ENCODE measurements at places on chromosomes 12 and 14.

GRCh38 chr12:52601671-52602070 lies 408 bp upstream of the KRT72 start:
- no peak for DNase-seq

GRCh38 chr14:33040372-33041140 lies 101.9 kb downstream of the NPAS3 start:
- no peak for DNase-seq

DNA sequence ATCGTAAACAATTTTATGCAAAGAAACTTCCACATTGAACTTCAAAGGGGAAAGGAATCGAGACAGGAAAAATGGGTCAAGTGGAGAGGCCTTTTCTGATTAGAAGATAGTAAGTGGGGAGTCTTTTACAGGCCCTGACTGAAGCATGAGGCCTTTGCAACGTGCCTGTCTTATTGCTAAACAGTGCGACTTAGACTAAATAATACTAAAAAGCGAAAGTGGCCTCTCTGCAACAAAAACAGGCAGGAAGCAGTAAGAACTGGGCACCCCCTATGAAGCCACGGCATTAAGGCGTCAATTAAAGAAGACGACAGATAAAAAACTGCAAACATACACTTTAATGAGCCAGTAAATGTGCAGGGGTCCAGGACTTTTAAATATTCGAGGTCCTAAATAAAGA lies 283.4 kb upstream of the GRIP1 start:
- no peak for DNase-seq

DNA sequence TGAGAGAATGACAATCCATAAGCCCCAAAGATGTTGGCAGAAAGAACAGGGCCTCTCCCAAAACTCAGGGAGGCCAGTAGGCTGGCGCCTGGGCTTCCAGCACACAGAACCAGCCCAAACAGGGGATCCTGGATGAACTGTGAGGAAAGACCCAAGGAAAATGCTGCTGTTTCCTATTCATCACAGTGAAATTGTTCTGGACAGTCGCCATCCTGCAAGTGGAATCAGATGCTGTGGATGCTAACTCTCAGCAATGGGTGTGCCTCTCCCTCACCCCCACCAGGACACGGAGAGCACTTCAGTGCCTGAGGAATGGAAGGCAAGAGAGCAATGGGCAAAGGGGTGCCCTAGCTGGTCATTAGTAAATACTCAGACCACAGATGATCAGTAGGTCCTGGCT lies 80.8 kb downstream of the ANO2 start:
- DNase-seq, result no peak

- no peak for DNase-seq
Observed at GRCh38 chr14:22429546-22430294, 159.3 kb downstream of the DAD1 start.

- no peak for DNase-seq
Observed at GRCh38 chr12:52320784-52321400, at the start of gene KRT83. KRT83 (minus strand) TSS chr12:52321398; CDS start chr12:52321335, 63 bp downstream.

DNA sequence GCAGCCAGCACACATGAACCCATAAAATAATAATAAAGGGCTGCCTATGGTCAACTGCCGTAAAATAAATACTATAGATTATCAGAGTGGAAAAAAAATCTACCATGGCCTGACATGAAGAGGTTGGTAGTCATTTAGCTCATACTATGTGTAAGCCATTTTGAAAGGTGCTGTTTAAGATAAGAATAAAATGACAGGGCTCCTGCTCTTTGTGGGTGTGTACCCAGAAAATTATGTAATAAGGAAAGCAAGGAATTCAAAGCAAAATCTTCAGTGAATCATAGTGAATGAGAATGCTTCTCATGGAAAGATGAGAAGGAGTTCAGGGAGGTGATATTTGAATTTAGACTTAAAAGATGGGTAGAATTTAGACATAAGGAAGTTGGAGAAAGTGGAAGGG lies 42.9 kb upstream of the PPM1H start:
- DNase-seq, result no peak

GRCh38 chr12:69894800-69895383 lies 69.9 kb downstream of the MYRFL start:
- DNase-seq, result no peak

DNA sequence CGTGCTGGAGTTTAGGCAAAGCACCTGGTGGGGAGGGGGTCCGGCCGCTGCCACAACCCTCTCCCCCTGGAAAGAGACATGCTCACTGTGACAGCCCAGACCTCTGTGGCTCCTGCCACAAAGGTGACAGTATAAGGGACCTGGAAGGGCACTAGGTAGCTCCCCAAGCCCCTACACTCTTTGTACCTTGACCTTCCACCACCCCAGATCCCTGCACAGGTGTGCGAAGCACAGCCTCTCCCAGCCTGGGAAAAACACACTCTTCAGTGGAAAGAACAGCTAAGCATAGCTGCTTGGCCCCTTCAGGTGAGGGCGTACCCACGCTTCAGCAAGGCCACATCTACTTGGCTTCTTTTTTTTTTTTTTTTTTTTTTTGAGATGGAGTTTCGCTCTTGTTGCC lies 4.9 kb upstream of the PLA2G1B start:
- no peak for DNase-seq

- no peak for DNase-seq
Observed at GRCh38 chr14:89707086-89707485, 247.4 kb downstream of the EFCAB11 start.

GRCh38 chr14:99038431-99038820 lies 233.6 kb downstream of the BCL11B start:
- no peak for DNase-seq

- DNase-seq, result no peak
Observed at GRCh38 chr14:99286761-99287160, 14.8 kb upstream of the BCL11B start.

- no peak for DNase-seq
Observed at GRCh38 chr12:94219622-94220302, 71.4 kb downstream of the PLXNC1 start.

- DNase-seq, result no peak
Observed at GRCh38 chr14:77044783-77045237, 16.3 kb upstream of the IRF2BPL start.

GRCh38 chr14:78857974-78858373 lies 687.8 kb downstream of the NRXN3 start:
- DNase-seq, result no peak

DNA sequence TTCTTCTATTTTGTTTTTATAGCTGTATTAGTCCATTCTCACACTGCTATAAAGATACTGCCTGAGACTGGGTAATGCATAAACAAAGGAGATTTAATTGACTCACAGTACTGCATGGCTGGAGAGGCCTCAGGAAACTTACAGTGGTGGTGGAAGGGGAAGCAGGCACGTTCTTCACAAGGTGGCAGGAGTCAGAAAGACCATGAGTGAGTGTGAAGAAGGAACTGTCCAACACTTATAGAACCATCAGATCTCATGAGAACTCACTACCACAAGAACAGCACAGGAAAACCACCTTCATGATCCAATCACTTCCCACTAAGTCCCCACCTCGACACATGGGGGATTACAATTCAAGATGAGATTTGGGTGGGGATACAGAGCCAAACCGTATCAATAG lies 42.3 kb downstream of the ARMH4 start:
- no peak for DNase-seq

DNA sequence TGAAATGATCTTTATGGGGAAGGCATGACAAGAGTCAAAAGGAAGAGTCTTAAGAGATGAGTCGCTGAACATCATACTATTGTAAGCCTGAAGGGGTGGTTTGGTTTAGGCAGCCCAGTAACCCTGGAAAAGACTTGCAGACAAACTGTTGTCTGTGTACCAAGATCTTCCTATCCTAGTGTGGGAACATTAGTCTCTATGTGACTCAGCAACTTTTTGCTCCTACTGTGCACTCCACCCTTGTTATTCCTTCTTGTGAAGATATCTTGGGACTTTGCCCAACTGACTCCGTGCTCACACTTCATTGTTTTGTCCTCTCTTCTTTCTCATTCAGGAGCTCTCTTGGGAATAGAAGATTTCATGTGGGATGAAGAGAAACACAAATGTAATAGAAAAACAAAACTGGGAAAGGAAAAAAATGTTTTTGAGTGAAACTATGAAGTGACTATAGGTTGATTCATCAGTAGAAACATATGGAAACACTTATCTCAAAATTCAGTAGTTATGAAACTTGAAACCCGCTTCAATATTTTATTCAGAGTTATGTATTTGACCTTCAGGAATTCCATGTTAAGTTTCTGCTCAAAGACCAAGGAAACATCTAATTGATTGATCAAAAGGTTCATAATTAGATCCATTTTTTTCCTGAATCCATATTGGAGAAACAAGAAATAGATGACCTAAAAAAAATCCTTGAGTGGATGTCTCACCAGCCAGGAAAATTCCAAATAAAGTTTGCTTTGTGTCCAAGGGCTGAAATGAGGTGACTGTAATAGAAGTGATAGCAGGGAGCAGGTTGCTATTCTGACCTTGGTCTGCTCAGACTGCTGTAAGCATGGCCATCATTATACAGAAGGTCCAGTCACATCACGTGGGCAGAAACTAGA lies 67.2 kb downstream of the BTG1 start:
- DNase-seq, result no peak

DNA sequence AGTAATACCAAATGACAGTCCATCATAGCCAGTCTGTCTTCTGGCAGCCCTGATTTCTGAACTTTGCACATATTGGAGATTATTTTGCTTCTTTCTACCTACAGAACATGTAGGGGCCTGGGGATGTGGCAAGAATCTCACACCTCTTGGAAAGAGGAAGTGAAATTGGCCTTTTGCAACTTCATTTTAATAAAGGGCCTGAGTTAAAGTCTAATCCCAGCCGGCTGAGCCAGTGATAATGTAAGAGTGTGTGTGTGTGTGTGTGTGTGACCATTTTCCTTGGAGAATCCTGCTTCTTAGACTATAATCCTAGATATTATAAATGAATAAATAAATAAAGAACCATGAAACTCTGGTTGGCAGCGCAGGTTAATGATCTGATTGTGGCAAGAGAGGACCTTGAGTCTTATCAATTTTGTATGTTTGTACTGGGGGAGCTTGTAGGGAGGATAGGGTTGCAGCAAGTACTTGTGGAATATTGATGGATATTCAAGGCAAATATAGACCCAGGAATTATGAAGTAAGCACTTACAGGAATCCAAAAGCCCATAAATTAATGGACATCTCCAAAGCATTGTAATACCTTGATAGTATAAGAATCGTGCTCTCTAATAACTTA lies 233.2 kb upstream of the AMIGO2 start:
- DNase-seq, result no peak

GRCh38 chr12:6735448-6736191 lies 11.8 kb downstream of the COPS7A start:
- DNase-seq, result peak; percentile 49

DNA sequence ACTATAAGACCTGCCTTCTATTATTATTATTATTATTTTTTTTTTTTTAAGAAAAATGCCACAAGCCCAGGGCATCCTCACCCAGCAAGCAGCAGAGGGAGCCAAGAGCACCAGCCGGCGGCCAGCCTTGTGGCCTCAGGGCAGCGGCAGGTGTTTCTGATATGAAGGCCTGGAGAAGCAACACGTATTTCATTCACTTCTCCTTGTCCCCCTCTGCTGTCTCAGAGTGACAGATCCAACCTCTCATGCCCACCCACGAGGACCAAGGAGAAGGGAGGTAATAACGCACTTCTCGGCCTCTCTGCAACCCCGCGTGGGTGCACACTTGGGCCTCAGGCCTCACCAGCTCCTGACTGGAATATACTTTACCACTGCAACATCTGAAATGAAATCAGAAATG lies 25.4 kb downstream of the CDC42BPB start:
- DNase-seq, result no peak

DNA sequence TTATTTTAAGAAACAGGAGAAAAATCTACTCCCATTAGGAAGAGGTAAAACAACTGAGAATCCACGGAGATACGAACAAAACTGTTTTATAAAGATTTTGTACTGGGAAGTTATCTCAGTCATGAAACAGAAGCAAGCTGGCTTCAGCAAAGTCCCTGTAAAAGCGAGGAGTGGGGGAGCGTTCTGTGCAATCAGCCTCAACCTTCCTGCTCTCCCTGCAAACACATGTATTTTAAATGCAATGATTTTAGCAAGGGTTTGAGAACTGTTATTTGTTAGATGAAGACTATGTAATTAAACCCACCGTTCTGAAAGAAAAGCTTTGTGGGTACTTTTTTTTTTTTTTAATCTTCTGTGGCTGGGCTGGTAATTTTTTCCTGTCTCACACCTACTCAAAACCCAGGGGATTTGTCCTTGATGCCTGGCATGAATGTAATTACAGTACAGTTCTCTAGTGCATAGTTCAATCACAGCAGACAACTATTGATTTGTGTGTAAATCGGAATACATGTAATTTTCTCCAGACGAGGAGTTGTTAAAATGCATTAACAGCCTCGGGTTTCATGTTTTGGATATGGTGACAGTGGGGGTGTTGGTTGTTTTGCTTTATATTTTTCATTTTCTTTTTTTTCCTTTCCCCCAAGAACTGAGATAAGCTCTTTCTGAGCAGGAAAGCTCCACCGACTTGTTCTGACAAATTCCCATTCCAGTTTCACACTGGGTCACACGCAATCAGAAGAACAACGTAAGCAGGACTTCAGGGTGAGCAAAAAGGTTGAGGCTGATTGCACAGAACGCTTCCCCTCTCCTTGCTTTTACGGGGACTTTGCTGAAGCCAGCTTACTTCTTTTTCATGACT lies 153.6 kb downstream of the PHLDA1 start:
- DNase-seq, result no peak

DNA sequence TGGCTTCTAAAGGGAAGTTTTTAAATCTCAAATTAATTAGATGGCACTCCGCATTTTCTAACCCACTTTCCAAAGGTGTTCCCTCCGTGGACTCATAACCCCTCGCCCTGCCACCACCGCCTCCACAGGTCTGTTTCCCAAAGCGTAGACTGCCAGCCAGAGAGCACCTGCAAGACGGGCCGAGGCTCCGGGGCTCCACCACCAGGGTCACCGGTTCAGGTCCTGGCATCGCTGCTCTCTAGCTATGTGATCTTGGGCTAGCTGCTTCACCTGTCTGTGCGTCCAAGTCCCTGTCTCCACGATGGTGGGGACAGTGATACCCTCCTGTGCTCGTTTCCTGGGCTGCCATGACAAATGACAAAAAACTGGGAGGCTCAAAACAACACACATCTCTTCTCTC lies 11.5 kb downstream of the RIMBP2 start:
- no peak for DNase-seq

- DNase-seq, result no peak
Observed at GRCh38 chr12:57898308-57898970, 42.9 kb upstream of the ATP23 start.

DNA sequence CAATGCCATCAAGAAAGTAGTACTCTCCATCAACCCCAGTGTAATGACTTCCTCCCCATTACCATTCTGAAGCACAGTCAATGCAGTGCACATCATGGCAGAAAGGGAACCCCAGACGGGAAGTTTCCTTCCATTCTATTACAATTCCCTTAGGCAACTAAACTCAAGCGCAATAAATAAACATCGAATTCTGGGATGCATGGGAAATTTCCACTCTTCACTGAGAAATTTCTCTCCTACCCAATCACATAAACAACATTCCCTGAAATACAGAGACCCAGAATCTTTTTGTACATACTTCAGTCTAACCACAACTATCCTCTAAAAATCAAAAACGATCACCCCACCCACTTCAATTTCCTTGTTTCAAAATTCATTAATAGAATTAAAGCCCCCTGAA lies 20.0 kb downstream of the SARNP start:
- DNase-seq, result no peak

- no peak for DNase-seq
Observed at GRCh38 chr12:110575326-110575725, 7.8 kb downstream of the PPTC7 start.

GRCh38 chr12:100986595-100987547 lies 192.3 kb downstream of the ANO4 start:
- DNase-seq, result no peak

GRCh38 chr12:122183588-122183940 lies 641 bp downstream of the LRRC43 start:
- no peak for DNase-seq

All from activated T-cell treated with anti-CD3 and anti-CD28 coated beads, Interleukin-2, amount 50 U/mL, for 24 hours (primary cell).